HuH-7.5 (cell line): ENCODE measurements at places on chromosomes 7 and 10.

GRCh38 chr7:107154826-107155225 is 14.0 kb upstream of the HBP1 start:
- no peak for DNase-seq

DNA sequence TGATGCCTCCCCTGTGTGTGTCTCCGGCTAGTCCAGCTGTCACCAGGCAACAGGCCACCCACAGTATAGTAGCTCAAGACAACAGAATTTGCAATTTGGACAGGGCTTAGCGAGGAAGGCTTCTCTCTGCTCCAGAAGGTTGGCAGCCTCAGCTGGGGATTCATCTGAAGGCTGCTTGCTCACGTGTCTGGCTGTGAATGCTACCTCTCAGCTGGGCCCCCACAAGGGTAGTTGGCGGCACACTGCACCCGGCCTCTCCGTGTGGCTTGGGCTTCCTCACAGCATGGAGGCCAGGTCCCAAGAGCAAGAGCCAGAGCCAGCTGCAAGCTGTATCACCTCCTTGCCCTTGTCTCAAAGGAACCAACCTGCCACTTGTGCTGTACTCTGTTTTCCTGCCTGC is 19.2 kb downstream of the ECHDC3 start:
- DNase-seq = no peak

DNA sequence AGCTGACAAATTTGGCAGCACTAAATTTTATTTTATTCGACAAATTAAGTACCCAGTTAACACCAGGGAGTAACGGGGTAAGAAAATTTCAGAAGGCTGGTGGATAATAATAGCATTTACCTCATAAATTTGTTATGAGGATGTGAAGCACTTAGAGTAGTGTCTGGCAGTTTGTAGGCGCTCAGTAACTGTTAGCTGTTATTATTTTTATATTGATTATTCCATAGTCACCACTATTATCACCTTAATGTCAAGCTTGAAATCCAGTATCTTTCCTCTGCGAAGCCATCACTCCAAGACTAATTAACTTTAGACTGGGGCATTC is 563 bp upstream of the COA1 start:
- DNase-seq = no peak

DNA sequence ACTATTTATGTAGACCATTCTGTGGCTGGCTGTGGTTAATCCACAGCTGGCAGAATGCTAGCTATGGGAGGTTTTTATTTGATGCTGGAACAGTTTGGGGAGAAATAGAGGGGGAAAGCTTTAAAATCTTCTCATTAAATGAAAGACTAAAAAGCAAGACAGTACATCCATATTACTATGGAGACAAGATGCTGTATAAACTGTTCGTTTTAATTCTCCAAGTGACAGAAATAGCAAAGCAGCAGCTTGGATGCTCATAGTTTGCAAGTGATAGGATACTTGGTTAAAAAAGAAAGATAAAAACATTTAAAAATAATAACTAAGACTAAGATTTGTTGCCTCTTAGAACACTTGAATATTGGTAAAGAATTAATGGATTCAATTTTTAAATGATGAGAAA is 304.9 kb upstream of the KAT6B start:
- DNase-seq = no peak

- no peak for DNase-seq
Observed at GRCh38 chr10:96973809-96974747, 142.0 kb downstream of the LCOR start.

DNA sequence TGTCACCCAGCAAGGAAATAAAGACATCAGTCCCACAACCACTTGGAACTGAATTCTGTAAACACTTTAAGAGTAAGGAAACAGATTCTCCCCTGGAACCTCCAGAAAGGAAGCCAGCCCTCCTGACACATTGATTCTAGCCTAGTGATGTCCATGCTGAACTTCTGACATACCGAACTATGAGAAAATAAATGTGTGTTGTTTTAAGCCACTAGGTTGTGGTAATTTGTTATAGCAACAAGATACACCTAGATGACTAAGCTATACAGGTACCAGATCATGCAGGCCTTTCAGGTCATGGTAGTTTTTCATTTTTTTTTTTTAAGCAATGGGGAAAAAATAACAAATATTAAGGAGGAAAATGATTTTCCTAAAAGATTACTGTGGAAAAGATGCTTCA is 37.6 kb upstream of the LRRTM3 start:
- no peak for DNase-seq

GRCh38 chr7:139650429-139651100 is 127.1 kb downstream of the CLEC2L start:
- no peak for DNase-seq

- no peak for DNase-seq
Observed at GRCh38 chr7:50393076-50393475, 57.1 kb downstream of the FIGNL1 start.

DNA sequence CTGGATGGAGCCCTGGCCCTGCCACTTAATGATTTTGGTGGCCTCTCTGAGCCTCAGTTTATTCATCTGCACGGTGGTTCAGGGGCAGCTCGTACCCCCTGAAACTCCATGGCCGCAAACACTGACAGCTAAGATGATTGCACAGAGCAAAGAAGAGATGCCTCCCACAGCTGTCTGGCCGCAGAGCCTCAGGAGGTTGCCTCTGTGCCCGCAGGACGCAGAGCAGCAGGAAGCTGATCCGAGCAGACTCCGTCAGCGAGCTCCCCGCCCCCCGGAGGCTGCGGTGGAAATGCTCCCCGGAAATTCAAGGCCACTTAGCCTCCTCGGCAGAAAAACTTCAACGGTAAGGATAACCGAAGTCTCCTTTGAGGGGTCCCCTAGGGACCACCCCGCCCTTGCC is 30.2 kb upstream of the C10orf53 start:
- no peak for DNase-seq
